ENCODE measurements at places on chromosomes 2 and 18. TPM values are rescaled to one million over a fixed set of nuclear protein-coding genes. Genes with fewer than 3 reads are reported as not detected.
A peak's percentile ranks its signal among the peaks of the same experiment; 100 is the strongest.

DNA sequence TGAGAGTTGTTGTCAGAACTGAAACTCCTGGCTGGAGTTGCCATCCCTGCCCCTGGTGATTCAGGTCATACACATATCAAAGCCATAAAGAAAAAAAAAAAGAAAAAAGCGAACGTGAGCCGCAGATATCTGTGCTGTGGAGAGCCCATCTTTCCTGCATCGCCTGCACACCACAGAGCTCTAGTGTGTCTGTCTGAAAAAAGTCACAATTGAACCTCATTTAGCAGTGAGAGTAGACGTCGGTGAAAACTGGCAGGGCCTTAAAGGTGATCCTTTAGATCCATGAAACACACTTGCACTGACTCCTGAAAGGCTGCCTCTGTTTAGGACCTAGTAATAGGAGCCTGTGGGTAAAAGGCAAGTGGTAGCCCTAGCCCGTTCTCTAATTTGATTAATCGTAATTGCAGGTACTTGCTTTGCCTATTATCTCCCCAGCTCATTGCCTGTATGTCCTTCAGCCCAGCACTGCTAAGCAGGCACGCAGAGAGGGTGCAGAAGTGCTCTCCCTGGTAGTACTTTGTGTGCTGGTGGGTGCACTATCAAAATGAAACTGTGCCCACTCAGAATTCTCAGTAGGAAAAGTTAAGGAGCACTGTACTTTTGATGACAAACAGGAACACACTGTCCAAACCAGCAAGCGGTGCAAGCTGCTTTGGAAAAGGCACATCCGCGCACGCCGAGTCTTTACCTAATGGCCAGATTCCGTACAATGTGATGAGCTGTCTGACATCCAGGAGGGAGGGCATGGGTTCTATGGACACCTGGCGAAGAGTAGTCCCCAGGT, 103.5 kb upstream of the ASB18 start:
- DNase-seq, result no peak

DNA sequence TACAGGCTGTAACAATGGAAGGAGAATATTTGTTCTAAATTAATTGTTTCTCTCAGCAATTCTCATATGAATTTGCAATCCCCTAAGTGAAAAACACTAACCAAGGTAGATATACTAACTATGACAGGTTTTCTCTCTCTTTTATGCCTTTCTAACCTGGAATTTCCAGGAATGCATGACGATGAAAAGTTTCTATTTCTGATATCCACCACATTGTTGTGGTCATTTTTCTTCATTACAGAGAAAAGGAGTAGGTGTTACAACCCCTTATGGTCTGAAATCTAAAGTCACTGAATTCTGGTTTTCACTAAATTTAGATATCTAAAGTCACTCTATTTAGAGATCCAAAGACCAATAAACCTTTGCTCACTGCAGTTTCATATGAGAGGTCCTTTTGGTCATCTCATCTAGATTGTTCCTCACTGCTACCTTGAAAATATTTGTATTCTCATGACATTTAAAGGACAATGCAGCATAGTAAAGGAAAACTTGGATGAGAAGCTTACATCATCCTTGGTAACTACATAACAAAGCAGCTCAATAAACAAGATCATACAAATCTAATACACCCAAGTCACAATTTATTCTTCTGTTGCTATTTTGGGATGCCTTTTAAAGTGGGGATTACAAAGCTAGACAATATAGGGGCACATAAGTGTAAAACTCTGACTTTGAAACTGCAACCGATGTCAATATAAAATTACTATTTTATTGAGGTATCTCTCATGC, 85.8 kb downstream of the TCF4 start:
- no peak for DNase-seq

- no peak for DNase-seq
Measured at GRCh38 chr18:46301571-46301970, 197.4 kb downstream of the HAUS1 start.

DNA sequence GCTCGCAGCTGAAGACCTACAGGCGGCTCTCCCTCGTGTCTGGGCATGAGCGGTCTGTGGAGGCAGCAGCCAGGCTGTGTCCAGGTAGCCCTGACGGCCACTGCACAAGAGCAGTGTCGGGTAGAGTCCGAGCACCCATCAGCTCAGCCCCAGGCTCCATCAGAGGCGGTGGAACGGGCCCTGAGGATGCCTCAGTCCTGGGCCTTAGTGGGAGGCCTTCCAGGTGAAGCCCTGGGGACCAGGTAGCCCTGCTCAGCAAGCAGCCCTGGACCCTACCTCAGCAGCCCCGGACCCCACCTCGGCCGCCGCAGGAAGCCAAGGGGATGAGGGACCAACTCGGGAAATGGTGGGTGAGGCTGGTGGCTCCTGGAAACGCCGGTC, 21.3 kb upstream of the KLF11 start:
- DNase-seq, result no peak

DNA sequence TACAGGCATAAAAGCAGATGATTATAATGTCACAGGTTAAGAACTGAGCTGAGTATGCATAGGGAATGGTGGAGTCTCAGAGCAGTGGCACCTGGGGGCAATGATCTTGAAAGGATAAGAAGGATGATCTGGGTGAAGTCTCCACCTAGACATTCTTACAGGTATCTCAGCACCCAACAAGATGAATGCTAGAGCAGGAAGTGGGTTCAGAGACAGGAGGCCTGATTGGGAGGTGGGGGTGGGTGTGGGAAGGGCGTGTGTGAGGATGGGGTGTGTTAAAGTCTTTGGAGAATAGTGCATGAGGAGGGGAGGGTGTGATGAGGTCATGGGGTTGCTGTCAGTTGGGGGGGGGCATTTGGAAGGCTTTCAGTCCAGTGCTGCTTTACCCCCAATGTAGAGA, 78.8 kb upstream of the UPP2 start:
- DNase-seq, result no peak

GRCh38 chr2:15665067-15665942, 73.6 kb downstream of the DDX1 start:
- peak; percentile 39 for DNase-seq

DNA sequence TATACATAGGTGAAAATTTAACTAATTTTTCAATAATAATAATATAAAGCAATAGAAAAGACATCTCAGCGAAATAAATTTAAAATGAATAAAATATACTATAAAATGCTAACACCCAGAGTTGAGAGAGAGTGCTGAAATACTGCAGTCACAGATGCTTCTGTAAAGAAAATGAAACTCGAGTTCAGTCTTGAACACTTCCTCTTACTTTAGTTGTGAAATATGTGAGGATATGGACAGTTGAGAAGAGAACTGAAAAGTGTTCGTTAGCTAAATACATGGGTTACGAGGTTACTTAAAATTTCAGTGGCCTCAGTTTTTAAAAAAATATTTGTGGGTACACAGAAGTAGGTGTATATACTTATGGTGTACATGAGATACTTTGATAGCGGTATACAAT, 106.8 kb downstream of the DNAH7 start:
- DNase-seq, result no peak

GRCh38 chr2:217410681-217410960, 550.8 kb upstream of the TNP1 start:
- no peak for DNase-seq

DNA sequence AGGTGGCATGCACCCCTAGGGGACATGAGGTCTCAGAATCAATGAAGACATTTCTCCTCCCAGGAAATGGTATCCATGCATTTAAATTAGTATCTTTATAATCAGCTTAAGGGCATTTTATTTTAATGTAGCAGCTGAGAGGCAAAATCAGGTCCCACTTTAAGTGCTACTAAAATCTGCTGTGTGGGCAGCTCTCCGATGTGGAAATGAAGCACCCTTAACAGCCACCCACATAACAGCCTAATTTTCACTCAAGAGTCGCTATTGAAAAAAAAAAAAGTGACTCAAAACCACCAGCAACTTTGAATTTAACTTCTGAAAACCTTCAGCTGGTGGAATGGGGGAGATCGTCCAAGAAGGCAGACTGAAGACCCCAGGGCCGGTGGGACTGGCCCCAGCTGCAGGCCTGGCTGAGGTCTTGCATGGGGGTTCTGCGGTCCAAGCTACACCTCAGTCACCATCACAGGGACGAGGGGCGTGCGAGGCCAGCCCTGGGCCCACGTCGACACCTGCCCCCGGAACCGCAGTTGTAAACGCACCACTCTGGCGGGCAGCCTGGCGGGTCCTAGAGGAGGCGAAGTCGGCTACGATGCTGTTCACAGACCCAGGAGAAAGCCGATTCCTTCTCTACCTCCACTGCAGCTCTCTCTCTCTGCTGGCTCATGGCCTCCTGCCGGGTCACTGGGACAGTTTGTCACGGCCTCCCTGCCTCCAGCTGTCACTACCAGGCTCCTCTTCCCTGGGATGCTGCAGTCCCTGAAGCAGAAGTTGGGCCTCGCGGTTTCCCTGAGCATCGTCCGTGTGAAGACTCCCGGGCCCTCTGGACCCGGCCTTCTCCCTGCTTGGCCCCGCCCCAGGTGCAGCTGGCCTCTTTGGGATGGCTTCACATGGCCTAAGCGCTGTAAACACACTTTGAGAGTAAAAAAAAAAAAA, 111.9 kb downstream of the KCNF1 start:
- DNase-seq, result no peak

- DNase-seq, result no peak
Measured at GRCh38 chr2:158729451-158729850, 65.7 kb upstream of the DAPL1 start.

DNA sequence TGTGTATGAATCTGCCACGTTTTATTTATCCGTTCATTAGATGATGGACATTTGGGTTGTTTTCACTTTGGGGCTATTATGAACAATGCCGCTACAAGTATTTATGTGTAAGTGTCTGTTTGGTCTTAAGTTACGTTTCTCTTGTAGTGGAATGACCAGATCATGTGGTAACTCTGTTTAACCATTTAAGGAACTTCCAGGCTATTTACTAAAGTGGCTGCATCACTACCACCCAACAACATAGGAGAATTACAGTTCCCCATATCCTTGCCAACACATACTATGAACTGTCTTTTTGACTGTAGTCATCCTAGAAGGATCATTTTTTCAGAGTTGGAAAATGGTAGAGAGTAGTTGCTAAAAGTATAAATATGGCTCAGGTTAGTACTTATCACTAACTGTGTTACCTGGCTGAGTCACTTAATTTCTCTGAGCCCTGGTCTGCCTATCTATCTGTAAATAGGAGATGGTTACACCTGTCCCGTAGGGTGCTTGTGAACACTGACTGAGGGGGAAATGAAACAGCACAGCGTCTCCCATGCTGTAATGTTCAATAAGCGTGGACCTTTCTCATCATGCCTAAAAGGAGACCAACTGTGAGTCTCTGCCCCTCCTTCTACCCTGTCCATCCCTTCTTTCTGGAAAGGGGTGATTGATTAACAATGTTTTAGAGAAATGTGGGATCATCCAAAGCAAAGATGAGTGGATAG, 103.1 kb downstream of the SH3RF3 start:
- no peak for DNase-seq

- DNase-seq, result no peak
Measured at GRCh38 chr2:28164280-28164801, 228.3 kb upstream of the FOSL2 start.

UGT1A10 gene
- 0.23 TPM for total RNA-seq

LBX2 gene
- 0.24 TPM for total RNA-seq

DSC2 gene
- total RNA-seq, result 20.4 TPM

MTLN gene
- 34.1 TPM for total RNA-seq

IL1A gene
- total RNA-seq, result 0.73 TPM
